ENCODE measurements at places on chromosomes 5 and 9.

- no peak for DNase-seq
Observed at GRCh38 chr5:53578854-53579253, 18.4 kb downstream of the NDUFS4 start.

DNA sequence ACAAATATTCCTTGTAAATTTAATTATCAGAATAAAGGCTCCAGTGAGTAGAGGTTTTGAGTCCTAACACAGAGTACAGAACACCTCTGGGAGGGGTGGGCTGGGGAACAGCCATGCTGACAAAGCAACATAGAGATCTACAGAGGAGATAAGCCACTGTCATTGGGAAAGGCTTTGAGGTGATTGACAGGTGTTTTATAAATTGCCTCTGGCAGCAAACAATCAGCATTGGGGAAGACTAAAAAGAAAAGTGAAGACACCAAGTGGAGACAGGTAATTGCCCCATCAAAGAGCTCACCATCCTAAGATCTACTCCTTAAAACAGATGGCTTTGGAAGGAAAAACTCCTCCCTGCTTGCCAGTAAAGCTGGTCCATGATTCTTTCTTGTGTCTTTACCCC, 189.7 kb upstream of the TLE4 start:
- DNase-seq: peak; percentile 15

- DNase-seq: no peak
Observed at GRCh38 chr5:82745016-82745415, 332.2 kb downstream of the TMEM167A start.

- no peak for DNase-seq
Observed at GRCh38 chr9:120107138-120107537, 472.8 kb downstream of the CDK5RAP2 start.

DNA sequence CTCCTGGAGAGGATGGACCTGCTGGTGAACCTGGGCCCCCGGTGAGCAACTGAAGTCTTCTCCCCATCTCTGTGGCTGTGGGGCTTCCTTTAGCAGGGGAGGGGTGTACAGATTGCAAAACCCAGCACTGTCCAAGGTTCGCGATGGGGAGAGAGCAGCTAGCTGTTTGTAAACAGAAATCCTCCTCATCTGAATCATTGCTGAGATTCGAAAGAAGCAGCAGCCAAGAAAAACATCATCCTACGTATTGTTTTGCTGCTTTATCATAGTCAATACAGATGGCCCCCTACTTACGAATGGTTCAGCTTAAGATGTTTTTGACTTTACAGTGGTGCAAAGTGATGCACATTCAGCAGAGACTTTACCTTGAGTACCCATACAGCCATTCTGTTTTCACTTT, 80.0 kb upstream of the TGFBR1 start:
- DNase-seq: no peak

DNA sequence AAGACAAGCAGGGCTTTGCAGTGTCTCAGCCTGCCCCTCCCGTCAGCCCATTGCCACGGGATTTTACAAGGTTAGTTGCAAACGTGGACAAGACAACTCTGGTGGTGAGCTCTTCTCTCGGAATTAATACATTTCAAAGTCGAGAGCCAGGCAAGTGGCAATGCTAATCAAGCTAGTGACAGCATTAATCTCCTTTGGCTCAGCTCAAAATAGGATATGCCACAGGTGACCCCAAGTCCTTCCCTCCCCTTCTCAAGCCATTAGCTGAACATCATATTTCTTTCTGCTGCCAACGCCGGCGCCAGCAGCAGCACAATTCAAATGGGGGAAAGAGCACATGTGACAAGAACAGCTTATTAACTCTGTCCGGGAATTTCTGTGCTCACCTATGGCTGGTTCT, 190.1 kb downstream of the ATPSCKMT start:
- DNase-seq: no peak

GRCh38 chr5:137310051-137310730, 188.9 kb downstream of the SPOCK1 start:
- DNase-seq: no peak

DNA sequence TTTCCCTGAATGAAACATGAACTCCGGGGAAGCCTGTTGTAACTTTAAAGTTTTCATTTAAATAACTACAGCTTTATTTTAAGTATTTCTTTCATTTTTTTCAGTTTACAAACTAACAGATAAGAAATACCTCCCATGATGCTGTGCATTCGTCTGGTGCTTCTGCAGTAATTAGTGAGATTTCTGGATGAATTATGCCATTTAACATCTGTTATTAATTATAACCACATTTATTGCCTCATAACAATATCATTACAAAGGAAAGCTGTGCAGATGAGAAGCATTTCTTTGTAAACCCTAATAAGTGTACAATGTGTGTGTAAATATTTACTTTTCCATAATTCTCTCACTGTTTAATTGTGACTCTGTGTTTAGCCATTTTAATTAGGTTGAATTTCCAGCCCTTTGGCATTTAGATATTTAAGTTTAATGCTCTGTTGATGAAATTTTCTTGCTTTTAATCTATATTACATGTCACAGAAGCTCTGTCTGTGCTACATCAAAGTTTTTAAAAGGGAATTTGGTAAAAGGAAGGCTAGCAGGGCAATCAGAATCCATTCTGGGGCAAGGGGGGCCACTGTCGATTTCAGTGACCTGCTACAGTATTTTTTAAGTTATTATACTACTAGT, 418.0 kb downstream of the SPATA31D1 start:
- no peak for DNase-seq
